ENCODE measurements at places on chromosomes 5 and 9.

DNA sequence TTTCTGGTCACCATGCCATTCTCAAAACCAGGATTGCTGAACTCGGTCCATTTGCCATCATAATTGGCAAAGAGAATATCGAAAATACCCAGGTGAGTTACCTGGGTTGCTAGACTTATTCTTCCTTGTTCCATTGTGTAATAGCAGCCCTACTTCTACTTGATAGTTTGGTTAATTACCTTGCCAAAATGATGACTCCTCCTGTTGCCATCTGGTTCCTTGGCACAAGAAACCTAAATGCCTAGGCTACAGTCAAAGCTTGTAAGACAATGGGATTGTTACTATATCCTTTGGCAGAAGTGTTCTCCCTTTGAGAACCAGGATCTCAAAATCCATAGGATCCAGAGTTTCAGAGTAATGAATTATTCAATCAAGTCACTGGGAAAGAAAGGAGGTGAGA, 373.2 kb upstream of the ACTBL2 start:
- DNase-seq = no peak

- no peak for DNase-seq
These were observed 159.1 kb upstream of the IRX2 start for GRCh38 chr5:2910401-2911175.

DNA sequence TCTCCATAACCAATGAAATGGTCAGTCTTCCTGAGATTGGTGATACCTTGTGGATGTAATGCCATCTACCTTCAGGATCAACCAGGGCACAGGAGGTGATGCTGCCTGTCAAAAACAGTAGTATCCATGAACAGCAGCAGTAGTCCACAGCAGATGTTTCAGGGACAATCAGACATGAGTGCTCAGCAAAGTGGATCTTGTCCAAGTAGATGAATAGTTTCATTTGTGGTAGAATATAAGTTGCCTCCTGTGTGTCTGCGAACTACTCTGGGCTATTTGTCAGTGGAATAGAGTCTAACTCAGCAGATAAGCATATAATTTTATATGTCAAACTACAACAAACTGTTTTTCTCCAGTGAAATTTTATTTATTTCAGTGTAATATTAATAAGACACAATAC, 1860.1 kb upstream of the ACO1 start:
- DNase-seq = no peak

- no peak for DNase-seq
These were observed 6.6 kb upstream of the IER5L start for GRCh38 chr9:129184596-129185122.

GRCh38 chr5:88680253-88681132, 202.5 kb downstream of the MEF2C start:
- DNase-seq = peak; percentile 73

DNA sequence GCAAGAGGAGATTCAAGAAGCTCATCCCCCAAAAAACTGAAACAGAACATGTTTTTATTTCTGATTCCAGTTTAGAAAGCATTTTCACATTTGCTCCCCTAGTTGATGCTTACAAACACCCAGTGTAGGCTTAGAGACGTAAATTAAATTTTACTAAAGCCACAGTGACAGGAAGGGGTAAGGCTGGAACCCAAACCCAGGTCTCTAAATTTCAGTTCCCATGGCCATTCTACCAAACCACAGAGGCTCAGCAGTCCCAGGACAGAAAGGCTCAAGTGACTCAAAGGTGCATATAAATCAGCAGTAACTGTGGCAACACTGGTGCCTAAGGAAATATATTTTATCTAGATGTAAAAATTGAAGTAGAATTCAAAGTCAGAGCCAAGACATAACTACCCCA, 128.7 kb downstream of the CEP120 start:
- no peak for DNase-seq

GRCh38 chr5:56814963-56815657, at the start of gene MAP3K1:
MAP3K1 (plus strand) TSS chr5:56815549; CDS start chr5:56815574, 25 bp downstream.
- DNase-seq = peak; percentile 84

GRCh38 chr5:98977723-98978122, 48.9 kb upstream of the CHD1 start:
- no peak for DNase-seq

DNA sequence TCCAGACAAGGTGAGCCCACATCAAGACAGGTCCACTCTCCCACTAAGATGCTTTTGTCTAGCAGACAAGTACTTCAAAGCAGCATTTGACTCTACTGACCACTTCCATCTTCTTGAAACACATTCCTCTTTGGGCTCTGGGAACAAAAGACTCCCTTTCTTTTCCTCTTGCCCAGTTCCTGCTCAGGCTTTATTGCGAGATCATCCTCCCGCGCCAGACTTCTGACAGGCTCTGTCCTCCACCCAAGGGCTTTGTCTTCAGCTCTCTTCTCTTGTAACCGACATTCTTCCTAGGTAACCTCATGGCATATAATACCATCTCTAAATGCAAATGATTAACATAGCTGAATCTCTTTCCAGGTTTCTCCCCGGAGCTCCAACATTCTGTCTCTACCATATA, 85.8 kb downstream of the NUDT12 start:
- DNase-seq = no peak

- DNase-seq = no peak
These were observed 219.8 kb downstream of the ARL15 start for GRCh38 chr5:54090495-54091120.

- DNase-seq = no peak
These were observed 86.0 kb upstream of the FER start for GRCh38 chr5:108661590-108662219.

Data from CD4-positive, alpha-beta T cell treated with Interleukin-21 for 1 hour (primary cell).